ENCODE measurements at places on chromosomes 1 and 21.

GRCh38 chr1:15676010-15676409 lies 8.1 kb upstream of the PLEKHM2 start:
- no peak for DNase-seq

DNA sequence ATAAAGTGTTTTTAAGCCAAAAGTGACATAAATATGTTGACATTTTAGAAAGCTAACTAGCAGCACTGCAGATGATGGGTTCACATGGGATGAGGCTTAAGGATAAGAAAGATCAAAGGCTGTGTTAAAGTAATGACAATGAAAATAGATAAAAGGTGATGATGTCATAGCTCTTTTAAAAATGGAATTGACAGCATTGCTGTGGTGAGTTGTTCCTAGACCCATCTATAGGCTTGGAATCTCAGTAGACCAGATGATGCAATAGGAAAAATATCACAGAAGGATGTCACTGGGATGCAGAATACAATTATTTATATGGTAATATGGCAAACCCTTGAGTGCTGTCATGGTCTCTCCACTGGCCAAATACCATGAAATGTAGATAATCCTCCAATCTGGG lies 286.0 kb downstream of the PLA2G4A start:
- DNase-seq, result no peak

- no peak for DNase-seq
Observed at GRCh38 chr1:51699391-51699790, 82.5 kb downstream of the OSBPL9 start.

DNA sequence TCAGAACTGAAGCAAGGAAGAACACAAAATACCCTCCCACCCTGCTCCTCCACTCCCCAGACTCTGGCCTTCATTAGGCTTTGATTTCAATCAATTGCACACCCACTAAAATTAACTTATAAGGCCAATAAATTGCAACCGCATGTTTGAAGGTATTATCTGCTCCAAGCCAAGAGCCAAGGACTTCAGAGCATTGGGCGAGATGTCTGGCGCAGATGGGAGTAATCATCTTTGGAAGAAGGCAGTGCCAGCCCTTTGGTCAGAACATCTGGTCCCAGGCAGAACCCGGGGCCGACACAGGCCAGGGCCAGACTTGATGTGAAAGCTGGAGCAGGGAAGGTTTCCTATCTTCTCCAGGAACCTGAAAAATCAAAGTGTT lies 60.0 kb downstream of the SLC66A1 start:
- DNase-seq, result no peak

- DNase-seq, result no peak
Observed at GRCh38 chr1:8078176-8078671, 52.1 kb upstream of the ERRFI1 start.

DNA sequence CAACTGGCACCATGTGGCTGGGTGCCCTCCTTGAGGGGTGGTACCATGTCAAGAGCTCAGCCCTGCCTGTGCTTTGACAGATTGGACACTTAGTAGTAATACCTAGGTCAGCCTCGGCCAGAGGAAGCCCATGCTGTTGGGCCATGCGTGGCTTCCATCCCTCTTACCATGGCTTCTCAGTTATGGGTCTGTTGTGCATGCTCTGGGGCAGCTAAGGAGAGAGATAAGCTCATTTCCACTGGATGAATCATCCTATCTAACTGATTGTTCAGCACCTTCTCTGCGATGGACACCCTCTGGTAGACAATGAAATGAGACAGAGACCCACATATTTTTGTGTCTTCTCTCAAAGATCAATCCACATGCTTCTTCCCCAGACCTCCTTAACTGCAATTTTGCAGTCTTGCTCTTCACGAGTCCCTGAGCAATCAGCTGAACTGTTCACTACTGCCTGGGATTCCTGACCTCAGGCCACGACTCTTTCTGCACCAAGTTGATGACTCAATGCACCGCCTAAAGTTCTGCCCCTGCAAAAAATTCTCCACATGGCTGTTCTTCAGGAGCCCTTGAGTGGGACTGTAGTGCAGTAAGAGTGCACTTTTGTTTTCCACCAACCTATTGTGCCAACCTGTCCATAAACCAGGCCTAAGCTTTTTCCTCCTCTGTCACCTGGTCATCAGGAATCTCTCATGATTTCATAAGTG lies 6.9 kb upstream of the TRIM62 start:
- no peak for DNase-seq

DNA sequence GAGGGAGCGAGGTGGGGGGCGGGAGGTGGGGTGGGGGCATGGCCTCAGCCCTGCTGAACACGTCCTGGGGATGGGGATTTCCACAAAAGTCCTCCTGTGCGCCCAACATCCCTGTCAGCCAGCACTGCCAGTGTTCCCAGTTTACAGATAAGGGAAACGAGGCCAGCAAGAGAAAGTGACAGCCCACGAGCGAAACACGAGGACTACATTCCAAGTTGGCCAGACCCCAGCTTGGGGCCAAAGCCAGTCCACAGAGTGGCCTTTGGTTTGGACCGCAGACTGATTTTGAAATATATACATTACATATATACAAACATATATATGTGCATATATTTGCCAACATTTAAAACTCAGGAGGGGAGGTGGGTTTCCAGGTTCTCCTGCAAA lies 5.0 kb downstream of the FBXO2 start:
- no peak for DNase-seq

DNA sequence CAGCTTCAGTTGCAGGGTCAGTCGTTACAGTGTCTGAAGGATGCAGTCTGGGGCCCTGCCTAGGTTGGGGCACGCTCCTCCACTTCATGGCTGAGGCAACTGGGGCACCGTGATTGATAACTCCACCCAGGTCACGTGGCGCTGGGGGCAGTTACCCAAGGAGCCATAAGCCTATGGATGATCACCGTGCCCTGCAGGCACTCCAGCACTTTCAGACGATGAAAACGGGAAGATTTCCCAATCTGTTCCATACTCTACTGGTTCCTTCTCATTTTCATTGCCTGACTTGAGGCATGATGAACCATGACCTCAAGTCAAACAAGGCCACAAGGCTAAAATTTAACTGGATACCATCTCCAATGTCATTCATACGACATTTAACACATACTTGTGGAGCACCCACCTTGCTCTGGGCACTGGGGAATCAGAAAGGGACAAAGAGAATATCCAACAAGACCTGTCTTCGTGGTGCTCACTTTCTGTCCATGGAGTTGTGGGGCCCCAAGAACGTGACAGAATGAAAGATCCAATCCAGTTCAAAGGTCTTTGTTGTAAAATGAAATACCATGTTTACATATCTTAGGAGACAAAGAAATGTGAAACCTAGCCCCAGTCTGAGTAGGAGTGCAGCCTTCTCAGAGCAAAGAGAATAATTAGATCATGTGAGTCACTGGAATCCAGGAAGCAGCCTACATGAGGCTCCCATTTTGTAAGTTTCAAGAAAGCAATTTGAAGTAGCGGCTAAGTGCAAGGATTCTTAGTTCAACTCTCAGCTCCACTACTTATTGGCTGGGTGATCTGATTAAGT lies 39.4 kb upstream of the SPOCD1 start:
- no peak for DNase-seq

GRCh38 chr1:232302376-232303221 lies 327.3 kb downstream of the SIPA1L2 start:
- no peak for DNase-seq

GRCh38 chr1:84387480-84388163 lies 10.7 kb upstream of the DNASE2B start:
- no peak for DNase-seq

DNA sequence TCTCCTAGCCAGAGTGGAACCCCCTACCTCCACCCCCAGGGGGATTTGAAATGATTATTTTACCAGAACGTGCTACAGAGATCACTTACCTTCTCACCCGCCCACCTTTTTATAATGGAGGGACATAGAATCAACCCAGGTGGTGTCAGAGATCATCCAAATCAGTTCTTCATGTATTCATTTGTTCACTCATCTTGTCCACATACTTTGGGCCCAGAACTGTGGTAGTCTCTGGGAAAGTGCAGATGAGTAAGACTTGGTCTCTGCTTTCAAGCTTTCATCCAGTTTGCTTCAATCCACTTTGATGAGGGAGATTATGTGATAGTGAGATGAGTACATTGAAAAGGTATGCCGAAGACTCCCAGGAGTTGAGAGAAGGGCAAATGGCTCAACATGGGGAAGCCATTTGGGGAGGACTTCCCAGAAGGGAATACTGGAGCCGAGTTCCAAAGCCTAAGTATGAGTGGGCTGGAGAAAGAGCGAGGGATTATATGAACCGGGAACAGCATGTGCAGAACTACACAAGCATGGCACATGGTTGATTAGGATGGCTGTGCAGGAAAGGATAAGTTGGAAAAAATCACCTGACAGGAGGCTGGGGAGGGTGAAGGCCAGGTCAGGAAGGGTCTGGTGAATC lies 1.9 kb downstream of the FGGY start:
- DNase-seq, result no peak

- DNase-seq, result no peak
Observed at GRCh38 chr21:44774972-44775371, 26.6 kb downstream of the UBE2G2 start.

GRCh38 chr1:82628887-82629286 lies 828.2 kb downstream of the ADGRL2 start:
- DNase-seq, result no peak

- DNase-seq, result no peak
Observed at GRCh38 chr1:119787776-119788175, 19.1 kb upstream of the HMGCS2 start.

DNA sequence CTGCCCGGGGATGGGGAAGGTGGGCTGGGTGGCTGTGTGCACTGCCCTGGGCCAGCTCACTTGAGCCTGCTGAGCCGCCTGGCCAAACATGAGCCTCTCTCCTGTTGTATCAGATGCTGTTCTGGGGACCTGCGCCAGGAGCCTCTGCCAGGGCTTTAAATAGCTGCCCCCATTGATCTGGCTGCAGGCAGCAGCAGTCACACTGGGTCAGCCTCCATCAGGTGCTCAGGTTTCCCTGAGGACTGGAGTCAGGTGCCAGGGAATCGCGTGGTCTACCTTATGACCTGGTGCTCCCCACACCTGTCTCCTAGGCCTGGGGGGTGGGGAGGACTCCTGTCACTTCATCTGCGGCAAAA lies 700 bp upstream of the CCDC28B start:
- DNase-seq, result no peak

GRCh38 chr1:81435175-81435574 lies 365.6 kb upstream of the ADGRL2 start:
- no peak for DNase-seq

- no peak for DNase-seq
Observed at GRCh38 chr21:26461500-26461899, 111.6 kb downstream of the CYYR1 start.

GRCh38 chr21:45364468-45365185 lies 40.3 kb upstream of the COL18A1 start:
- DNase-seq, result no peak

DNA sequence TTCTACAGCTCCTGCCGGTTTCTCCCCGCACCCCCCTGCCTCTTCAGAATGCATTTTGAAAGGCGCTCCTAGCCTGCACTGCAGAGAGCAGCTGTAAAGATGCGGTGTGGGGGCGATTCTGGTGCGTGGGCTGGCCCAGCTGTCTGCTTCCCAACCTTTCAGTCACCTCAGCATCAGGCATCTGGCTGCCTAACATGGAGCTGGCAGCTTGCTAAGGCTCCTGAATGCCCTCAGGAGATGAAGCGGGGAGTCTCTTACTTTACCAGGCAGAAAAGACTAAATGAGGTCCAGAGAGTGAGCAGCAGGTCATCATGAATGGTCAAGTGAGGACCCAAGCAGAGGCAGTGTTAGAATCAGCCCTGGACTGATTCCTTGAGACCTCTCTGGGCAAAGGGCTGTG lies 8.7 kb downstream of the IER5 start:
- DNase-seq, result no peak

- DNase-seq, result no peak
Observed at GRCh38 chr1:205590777-205591513, 40.9 kb downstream of the ELK4 start.

DNA sequence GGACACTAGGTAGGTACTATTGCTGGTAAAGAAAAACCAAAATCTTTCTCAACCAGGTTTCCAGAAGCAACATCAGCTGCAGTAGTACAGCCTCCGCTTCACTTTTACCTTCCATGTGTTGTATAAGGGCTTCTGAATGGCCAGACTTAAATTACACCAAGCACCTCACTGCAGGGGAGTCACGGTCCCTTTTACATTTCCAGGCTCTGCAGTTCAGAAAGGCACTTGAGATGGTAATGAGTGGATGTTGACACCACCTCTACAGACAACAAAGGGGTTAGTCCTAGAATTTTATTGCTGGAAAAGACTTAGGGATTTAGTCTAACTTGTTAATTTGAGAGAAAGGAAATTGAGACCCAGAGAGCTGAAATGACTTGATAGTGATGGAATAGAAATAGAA lies 12.0 kb upstream of the DUSP12 start:
- DNase-seq, result no peak

DNA sequence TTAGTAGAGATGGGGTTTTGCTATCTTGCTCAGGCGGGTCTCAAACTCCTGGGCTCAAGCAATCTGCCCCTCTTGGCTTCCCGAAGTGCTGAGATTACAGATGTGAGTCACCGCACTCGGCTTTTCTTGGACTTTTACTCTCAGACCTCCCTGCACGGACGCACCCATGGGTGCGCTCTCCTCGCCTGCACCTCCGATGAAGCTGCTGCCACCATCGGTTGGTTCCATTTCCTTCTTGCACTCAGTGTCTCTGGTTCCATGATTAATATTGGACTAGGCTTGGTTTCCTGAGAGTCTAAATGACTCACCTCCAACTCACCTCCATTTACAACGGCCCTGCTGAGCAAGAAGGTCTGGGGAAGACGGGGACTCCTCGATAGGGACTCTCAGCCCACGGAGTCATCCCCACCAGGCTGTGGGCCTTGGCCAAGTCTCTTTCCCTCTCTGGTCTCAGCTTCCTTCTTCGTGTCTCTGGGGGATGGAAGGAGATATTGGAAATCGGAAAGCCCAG lies 6.7 kb upstream of the TNFRSF8 start:
- DNase-seq, result no peak

GRCh38 chr21:35658242-35658641 lies 402.1 kb downstream of the SETD4 start:
- no peak for DNase-seq

DNA sequence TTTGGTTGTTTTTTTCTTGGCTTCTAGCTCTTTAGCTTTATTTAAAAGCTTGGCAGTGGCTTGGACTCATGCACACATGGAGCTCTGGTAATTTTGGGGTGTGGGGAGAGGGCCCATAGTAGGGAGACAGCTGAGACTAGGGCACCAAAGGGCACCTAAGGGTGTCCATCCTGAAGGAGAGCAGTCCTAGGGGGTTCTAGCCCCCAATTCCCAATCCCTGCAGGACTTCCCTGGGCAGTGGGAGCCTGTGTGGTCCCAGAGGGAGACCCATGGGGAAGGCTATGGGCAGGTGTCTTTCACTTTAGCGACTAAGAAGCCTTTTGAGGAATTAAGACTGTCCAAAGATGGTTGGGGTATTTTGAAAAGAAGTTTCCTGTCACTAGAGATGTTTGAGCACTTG lies 6.9 kb downstream of the CYP4B1 start:
- DNase-seq, result no peak

GRCh38 chr1:150973258-150973835 lies 1.3 kb downstream of the CERS2 start:
- no peak for DNase-seq

GRCh38 chr1:4084048-4084431 lies 184.0 kb upstream of the C1orf174 start:
- DNase-seq, result no peak

GRCh38 chr1:31368611-31369107 lies 4.2 kb downstream of the FABP3 start:
- DNase-seq, result no peak

- no peak for DNase-seq
Observed at GRCh38 chr1:157194731-157195520, 56.7 kb upstream of the ETV3 start.

All from activated T-cell treated with anti-CD3 and anti-CD28 coated beads for 24 hours (primary cell).